Inflammatory macrophage treated with lipopolysaccharide for 1 hour (primary cell): ENCODE measurements at places on chromosomes 3 and 15.

GRCh38 chr3:130044370-130044769 is 37.3 kb upstream of the ALG1L2 start:
- DNase-seq: no peak

DNA sequence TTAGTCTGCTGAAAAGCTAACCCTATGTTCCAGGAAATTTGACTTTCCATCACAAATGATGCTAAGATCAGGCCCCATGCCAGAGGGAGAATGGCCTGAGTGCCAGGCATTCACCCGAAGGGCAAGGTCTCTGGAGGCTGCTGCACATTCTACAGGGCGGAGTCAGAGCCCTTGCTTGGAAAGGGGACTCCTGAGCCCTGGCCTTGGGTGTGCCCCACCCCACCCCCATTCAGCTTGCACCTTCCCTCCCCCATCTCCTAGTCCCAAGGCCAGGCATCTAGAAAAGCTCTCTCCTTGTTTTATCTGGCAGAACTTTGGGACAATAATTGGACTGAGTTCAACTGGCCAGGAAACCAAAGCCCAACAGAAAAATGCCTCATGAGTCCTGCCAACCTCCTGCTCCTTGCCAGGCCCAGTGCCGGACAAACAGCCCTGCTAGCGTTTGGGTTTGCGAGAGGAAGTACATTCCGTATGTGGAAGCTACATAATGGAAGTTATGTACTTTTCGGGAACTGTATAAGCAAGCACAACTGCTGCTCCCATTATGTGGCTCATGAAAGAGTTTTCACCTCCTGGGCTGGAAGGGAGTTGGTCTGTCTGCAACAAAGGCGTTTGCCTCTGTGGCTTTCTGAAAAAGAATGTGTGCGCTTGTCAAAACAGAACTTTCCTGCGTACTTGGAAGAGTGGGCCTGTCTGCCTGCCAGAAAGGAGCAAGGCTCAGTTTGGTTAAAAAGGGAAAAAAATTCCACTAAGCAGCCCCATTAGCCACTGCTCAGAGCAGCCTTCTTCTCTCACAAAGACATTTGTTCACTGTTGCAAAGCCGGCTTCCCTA is 321.5 kb upstream of the CTNNB1 start:
- no peak for DNase-seq

GRCh38 chr15:63339006-63339766 is 42.5 kb downstream of the CA12 start:
- no peak for DNase-seq

DNA sequence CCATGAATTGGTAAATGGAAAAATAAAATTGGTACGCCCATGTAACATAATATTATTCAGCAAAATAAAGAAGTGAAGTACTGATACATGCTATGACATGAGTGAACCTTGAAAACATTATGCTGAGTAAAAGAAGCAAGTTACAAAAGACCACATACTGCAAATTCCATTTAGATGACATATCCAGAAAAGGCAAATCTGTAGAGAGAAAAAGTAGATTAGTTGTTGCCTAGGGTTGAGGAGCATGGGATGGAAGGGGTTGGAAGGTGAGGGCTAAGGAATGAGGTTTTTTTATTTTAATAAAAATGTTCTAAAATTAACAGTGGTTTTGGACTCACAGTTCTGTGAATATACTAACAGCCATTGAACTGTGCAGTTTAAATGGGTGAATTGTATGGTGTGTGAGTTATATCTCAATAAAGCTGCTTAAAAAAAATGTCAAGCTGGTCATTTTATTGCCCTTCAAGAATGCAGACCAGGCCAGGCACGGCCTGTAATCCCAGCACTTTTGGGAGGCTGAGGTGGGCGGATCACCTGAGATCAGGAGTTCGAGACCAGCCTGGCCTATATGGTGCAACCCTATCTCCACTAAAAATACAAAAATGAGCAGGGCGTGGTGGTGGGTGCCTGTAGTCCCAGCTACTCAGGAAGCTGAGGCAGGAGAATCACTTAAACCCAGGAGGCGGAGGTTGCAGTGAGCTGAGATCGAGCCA is 8.1 kb upstream of the DLG1 start:
- DNase-seq: no peak

GRCh38 chr3:197896421-197896820 is 53.6 kb upstream of the RPL35A start:
- no peak for DNase-seq

DNA sequence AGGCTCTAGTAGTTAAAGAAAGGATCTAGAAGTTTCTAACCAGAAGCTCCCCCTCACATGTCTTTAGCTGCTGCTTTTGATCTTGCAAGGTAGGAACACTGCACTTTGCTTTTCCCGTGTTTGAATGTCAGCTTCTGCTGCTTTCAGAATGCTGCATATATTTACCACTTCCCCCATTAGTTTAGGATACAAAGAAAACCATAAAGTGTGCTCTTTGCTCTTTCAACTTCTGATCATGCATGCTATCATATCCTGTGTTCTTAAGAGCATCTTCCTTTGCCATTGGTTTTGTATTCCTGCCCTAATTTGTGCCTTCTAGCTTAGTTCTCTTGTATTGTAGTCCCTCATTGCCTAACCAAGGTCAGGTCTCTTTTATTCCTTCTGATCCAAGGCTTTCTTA is 43.3 kb downstream of the ZNF609 start:
- DNase-seq: no peak
